NCI-H1694 treated with DMSO at 0.1 percent for 48 hours (cell line): ENCODE measurements at places on chromosomes 5 and 9.
A peak's percentile ranks its signal among the peaks of the same experiment; 100 is the strongest.

DNA sequence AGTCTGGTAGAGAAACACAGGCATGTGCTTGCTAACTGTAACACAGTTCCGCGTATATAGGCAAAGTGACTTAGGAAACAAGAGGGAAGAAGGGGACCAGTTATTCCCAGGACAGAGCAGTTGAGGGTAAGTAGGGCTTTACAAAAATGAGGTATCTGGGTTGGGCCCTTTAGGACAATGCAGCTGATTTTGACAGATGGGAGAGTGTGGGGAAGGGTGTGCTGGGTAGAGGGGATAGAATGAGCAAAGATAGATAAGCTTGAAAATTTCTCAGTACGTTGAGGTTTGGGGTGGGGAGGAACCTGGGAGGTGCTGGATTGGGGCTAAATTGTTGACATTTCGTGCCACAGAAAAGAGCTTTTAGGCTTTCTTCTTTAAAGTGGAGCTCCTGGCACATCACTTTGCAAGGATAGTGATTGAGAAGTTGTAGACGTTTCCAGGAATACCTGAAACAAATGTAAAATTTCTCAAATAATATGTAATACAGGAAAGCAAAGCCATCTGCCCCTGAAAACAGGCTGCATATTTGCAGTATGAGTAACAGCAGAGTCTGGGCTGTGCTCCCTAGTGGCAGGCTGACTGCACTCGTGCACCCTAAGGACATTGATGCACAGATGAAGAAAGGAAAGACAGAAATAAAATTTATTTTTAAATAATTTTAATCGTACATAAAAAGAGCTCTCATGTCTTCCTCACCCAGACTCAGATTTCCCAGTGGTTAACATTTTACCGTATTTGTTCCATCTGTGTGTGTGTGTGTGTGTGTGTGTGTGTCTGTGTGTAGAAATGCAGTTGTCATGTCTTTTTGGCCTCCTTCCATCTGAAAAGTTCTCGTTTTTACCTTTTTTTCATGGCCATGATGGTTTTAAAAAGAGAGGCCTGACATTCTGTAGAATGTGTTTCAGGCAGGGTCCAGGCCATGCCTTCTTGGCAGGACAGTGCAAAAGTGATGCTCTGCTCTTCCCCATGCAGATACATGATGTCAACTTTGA lies 144.9 kb upstream of the DMRT1 start:
- DNase-seq = peak; percentile 44

GRCh38 chr5:73528248-73528647 lies 30.0 kb downstream of the BTF3 start:
- no peak for DNase-seq

DNA sequence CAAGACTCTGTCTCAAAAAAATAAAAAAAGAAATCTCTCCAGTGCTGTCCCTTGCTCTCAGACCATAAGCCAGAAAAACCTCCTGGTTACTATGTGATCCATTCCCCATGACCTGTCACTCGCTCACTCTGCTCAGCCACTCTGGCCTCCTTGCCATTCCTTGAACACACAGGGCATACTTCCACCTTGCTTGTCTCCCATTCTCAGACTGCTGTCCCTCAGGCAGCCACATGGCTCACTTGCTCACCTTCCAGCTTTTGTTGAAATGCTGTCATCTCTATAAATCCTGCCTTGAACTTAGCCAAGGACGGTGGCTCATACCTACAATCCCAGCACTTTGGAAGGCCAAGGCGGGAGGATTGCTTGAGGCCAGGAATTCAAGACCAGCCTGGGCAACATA lies 82.9 kb downstream of the UGCG start:
- DNase-seq = no peak

DNA sequence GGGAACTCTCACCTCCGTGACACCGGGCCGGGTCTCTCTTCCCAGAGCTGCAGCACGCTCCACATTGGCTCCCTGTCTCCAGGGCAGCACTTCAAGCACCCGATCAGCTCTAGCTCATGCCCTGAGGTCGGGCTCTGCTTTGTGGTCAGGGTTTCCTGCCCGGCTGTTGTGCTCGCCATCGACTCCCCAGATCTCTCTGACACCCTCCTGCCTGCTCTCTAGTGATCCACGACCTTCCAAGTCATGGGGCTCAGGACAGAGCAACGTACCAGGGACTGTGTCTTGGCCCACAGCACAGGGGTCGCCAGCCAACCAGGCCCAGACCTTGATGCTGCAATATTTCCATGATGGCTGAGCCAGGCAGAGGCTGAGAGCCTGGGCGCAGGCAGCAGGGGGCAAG lies 45.1 kb downstream of the PRRT1B start:
- no peak for DNase-seq

DNA sequence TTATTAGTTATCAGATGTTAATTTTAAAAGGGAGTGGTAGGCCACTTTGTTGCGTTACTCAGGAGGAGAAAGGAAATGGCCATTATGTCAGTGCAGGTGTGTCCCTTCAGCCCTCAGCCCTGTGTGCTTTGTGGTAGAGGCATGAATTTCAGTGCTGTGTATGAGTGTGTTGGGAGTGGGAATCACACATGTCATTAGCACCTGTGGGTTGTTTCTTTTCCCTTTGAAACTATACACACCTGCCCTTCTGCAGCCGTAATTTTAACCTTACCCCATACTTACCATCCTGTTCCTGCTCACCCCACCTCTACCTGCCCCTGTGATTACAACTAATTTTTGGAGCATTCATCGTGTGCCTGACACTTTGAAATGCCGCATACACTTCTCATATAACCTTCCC lies 156.4 kb downstream of the ARHGAP26 start:
- DNase-seq = no peak

DNA sequence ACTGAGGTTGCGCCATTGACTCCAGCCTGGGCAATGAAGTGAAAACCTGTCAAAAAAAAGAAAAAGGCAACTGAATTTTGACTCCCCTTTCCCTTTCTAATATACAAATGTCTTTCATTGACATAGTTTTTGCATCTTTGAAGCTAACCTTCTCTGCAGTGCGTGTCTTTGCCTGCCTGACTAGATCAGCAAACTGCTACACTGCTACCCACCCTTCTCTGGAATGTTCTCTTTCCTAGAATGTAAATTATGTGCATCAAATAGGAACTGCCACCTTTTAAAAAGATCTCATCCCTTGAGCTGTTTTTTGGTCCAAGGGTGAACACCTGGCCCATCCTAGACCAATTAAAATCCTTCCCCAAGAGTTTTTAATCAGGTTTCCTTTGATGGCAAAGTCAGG lies 127.6 kb downstream of the SLC28A3 start:
- DNase-seq = no peak

- no peak for DNase-seq
These were observed 2.3 kb upstream of the IRX2 start for GRCh38 chr5:2753452-2754420.

DNA sequence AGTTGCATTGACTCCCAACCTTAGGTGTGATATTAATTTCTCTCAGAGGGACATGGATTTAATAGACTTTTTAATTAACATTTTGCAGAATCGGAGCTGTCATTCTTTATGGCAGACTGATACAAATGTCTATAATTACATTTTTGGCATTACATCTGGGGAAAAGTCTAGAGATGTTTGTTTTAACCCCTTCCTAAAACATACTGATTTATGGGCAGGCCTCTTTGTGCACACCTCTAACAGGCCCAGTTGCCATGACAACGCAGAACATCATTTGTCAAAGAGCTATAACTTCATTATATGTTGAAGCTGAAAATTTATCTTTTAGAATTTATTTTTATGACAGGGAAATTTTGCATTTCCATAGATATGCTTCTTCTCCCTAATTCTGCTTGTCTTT lies 158.5 kb downstream of the NTRK2 start:
- DNase-seq = no peak
